ENCODE measurements at places on chromosomes 13 and 19.

DNA sequence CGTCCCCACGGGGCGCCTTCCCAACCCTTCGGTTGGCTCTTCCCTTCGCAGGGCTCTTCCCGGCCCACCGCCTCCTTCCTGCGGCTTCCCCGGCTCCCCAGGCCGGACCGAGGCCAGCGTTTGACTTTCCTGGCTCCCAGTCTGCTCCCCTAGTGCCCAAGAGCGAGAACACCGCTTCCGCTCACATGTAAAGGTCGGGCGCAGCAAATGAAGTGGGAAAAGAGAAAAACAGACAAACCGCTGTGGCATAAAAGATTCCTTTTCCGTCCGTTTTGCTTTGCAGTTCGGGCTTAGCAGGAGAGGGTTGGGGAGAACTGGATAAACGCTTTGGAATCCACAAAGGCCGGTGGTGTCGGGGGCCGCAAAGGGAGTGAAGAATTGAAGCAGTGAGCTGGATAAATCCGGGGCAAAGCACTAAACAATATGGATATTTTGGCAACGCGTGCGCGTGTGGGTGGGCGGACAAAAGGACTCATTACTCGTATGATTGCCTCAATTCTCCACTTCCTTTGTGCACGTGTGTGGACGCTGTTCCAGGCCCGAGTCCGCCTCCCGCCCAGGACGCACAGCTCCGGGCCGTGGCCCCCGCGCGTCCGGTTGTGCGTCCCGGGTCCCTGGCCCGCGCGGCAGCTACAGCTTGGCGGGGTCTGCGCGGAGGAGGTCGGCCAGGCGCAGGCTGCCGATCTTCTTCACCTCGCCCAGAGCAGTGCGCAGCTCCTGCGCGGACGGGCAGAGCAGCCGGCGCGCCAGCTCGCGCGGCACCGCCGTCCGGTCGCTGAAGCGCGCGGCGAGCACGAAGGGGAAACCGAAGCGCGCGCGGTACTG is 8.6 kb upstream of the CDX2 start:
- no peak for DNase-seq

GRCh38 chr19:33385956-33386355 is 12.4 kb downstream of the CEBPG start:
- DNase-seq = no peak

DNA sequence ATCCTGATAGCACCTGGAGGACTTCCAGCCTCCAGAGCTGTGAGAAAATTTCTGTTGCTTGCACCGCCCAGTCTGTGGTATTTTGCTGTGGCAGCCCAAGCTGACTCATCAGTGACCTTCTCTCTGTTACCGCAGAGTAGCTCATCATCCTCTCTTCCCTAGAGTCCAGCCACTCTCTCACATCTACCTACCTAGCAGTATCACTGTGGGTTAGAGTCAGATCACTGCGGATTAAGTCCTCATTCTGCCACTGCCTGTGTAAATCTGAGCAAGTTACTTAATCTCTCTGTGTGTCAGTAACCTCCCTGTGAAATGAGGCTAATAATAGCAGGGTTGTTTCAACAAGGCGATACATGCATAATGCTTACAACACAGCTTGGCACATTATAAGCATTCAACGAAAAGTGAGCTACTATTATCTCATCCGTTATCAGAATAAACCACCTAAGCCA is 40.3 kb upstream of the USPL1 start:
- peak; percentile 52 for DNase-seq

GRCh38 chr19:31513841-31514240 is 164.6 kb upstream of the TSHZ3 start:
- no peak for DNase-seq

- no peak for DNase-seq
Observed at GRCh38 chr19:49390929-49391359, 2.9 kb downstream of the KASH5 start.

DNA sequence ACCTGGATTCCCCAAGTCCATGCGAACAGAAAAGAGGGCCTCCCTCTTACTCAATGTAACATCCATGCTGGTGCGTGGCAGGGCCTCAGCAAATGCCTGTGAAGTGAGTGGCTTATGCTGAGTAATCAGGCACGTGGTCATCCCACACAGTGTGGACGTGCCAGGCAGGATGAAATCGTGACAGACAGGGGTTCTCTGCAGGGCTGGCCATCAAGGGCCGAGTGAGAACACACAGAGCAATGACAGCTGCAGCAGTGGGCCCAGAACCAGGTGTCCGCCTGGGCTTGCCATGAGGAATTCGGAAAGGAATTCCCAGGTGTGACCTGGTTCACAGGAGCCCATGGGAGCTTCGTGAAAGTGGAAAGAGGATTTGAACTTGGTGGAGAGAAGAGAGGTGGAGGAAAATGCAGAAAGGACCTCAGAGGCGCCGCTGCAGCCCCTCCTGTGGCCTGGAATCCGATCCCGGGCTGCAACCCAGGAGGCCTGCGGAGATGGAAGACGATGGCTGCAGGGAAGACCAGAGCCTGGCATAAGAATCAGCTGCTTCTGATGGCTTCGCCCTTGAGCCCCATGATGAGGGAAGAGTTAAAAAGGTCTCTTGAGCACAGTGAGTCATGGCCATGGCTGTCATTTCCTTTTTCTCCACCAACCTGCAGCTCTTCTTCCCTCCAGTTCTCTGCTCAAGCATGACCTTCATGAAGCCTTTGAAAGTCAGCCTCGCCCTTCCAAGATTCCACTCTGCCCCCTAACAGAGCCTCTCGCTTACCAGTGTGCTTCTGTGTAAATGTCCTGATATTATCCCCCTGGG is 34.6 kb upstream of the SOX1 start:
- no peak for DNase-seq

GRCh38 chr19:58352760-58353671 is at the start of gene A1BG:
Gene A1BG (minus strand): TSS chr19:58353492. CDS start chr19:58353437, 55 bp downstream.
- DNase-seq = no peak

DNA sequence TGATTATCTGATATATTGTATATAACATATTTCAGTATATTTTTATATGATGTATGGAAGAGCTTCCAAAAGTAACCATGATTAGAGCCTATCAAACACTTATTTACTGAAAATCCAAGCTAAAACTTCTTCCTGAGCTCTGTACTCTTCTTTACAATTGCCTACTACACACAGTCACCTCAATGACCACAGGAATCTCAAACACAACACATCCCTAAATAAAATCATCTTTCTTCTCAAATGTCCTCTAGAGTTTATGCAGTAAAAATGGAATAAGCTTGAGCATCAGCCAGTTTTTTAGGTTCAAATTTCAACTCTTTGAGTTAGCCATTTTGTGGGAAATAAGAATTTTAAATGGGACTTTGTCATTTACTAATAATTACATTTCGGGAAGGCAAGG is 102.6 kb upstream of the FNDC3A start:
- DNase-seq = no peak

GRCh38 chr13:45156565-45157361 is 36.5 kb downstream of the GTF2F2 start:
- no peak for DNase-seq

DNA sequence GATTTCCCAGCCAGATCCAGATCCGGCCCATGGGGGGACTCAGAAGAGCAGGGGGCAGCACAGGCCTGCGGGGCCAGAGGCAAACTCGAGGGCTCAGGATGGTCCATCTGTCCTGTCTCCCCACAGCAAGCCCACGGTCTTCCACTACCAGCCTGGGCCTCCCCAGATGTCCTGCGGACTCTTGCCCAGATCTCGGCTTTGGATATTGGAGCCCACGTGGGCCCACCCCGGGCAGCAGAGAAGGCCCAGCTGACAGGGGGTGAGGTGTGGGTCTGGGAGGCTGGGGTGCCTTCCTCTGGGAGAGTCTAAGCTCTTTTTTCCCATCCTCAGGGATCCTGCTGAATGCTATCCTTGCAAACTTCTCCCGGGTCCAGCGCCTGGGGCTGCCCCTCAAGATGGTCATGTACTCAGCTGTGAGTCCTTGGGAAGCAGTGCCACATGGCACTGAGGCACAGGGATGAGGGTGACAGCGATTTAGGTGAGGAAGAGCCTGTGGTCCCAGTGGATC is 3.4 kb downstream of the ACP4 start:
- DNase-seq = no peak

GRCh38 chr13:101474419-101474957 is 22.0 kb downstream of the ITGBL1 start:
- no peak for DNase-seq

GRCh38 chr19:49359851-49360820 is 2.1 kb downstream of the TEAD2 start:
- DNase-seq = no peak

- no peak for DNase-seq
Observed at GRCh38 chr19:57110592-57111328, 9.0 kb upstream of the USP29 start.

- no peak for DNase-seq
Observed at GRCh38 chr13:53873558-53873957, 844.9 kb downstream of the OLFM4 start.

- DNase-seq = no peak
Observed at GRCh38 chr13:66001140-66001539, 1229.0 kb downstream of the PCDH9 start.

DNA sequence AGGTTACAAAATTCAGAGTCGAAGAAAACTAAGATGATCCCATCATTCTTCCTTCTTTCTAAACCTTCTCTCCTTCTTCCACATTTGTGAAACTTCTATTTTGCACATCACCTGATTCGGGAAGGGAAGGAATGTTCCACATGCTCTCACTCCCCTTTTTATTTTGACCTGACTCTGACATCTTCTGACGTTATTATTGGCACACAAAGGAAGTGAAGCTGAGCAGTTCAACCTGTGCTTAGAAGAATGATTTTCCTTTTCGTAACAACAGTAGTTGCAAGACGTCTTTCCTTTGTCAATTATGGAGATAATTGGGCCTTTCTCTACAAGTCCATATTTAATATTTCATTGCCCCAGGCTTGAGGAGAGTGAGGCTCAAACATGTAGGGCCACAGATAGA is 18.0 kb downstream of the FAM124A start:
- DNase-seq = no peak

GRCh38 chr13:33744589-33745369 is 73.2 kb upstream of the RFC3 start:
- no peak for DNase-seq

- DNase-seq = no peak
Observed at GRCh38 chr13:43009506-43009905, 13.9 kb upstream of the DNAJC15 start.

DNA sequence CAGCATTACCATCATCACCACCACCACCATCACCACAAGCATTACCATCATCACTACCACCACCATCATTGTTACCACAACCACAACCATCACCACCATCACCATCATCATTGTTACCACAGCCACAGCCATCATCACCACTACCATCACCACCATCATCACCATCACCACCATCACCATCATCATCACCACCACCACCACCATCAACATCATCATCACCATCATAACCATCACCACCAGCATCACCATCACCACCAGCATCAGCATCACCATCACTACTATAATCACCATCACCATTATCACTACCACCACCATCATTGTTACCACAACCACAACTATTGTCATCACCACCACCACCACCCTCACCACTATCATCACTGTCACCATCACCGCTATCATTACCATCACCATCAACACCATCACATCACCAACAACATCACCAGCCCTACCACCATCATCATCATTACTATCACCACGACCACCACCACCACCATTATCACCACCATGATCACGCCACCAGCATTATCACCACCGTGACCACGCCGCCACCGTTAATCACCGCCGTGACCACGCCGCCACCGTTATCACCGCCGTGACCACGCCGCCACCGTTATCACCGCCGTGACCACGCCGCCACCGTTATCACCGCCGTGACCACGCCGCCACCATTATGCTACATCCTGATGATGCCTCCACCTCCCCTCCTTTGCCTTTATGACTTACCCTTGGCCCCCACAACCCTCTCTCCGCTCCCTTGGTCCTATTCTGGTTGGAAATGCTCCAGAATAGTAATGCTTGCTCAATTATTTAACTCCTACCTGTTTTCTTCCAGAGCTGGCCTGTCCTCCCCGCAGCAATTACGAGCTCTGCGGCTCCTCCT is 10.0 kb upstream of the FXYD3 start:
- no peak for DNase-seq

GRCh38 chr19:13817615-13818371 is 22.6 kb downstream of the ZSWIM4 start:
- DNase-seq = no peak

GRCh38 chr13:40483601-40484000 is 182.8 kb downstream of the FOXO1 start:
- no peak for DNase-seq

DNA sequence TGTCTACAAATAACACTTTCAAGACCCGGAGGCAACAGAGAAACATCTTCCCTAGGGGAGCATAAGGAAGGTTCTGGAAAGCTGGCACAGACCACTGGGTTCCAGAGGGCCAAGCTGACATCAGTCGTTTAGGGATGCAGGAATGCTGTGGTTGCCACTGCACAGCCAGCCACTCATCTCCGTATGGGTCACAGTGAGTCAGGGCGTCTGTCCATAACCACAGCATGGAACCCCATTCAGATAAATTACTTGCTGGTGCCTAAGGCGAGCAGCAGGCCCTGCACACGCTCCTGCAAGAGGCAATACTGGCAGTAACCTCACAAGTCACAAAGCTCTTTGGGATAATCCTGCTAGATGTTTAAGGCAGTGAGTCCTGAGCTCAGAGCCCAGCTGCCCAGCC is 140.9 kb upstream of the UBL3 start:
- no peak for DNase-seq

- no peak for DNase-seq
Observed at GRCh38 chr19:47152205-47152604, 21.6 kb downstream of the SAE1 start.

- DNase-seq = no peak
Observed at GRCh38 chr13:27211771-27212364, 39.5 kb upstream of the RPL21 start.

- no peak for DNase-seq
Observed at GRCh38 chr13:40963927-40964326, 55.2 kb downstream of the ELF1 start.

- no peak for DNase-seq
Observed at GRCh38 chr13:59643364-59643841, 520.3 kb downstream of the DIAPH3 start.

GRCh38 chr13:103638706-103639105 is 572.5 kb upstream of the SLC10A2 start:
- no peak for DNase-seq

- no peak for DNase-seq
Observed at GRCh38 chr19:39390451-39390750, 505 bp downstream of the PAF1 start.

GRCh38 chr19:46049597-46049996 is 8.8 kb upstream of the IGFL4 start:
- DNase-seq = no peak

DNA sequence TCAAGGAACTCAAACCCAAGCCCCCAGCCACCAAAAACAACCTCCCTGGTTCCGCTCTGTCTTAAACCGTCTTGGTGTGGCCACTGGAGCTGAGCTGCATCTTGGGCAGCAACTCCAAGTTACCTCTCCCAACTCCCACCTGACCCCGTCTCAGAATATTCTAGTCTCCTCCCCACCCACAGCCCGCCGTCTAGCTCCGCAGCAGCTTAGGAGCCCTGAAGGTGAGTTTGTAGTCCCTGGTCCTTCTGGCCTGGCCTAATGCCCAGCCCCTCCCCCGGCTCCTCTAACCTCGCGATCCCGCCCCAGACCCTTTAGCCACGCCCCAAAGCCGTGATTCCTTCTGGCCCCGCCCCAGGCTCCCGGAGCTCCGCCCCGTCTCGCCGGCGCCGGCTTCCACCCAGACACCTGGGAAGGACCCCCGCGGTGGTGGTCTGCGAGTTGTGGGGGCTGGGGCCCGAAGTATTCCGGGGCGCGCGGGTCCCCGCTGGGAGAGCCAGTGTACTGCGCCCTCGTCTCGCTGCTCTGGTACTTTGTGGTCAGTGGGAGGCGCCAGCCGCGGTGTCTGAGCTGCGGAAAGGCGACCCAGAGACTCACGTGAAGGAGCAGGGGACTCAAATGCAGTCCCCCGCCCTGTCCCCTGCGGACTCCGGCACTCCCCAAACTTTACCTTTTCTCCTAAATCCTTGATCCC is 2.5 kb upstream of the LHB start:
- DNase-seq = peak; percentile 41
